Activated CD8-positive, alpha-beta memory T cell treated with anti-CD3 and anti-CD28 coated beads for 1 hour (primary cell): ENCODE measurements at places on chromosomes 2 and 18.

GRCh38 chr18:3649633-3650426 lies 199.9 kb downstream of the TGIF1 start:
- DNase-seq: no peak

GRCh38 chr18:44792456-44793061 lies 111.9 kb downstream of the SETBP1 start:
- DNase-seq: no peak

DNA sequence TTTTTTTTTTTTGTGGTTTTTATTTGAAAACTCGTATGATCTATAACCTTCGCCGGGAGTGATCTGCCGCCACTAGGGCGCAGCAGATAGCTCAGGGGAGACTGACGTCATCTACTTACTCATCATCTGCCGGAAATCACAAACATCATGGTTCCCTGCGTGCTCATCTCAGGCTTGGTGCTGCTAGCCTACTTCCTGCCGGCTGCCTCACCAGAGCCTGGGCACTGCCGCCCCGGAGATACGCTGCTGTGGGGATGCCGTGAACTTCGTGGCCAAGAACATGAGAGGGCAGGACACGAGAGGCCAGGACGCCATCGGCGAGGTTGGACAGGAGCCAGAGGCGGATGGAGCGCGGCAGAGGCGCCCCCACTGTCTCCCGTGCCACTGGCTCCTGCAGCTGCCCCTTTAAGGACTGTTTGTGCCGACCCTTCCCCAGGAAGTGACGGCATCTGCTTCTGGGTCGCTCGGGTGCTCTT lies 68.8 kb downstream of the DOK6 start:
- DNase-seq: peak; percentile 0

GRCh38 chr2:219624565-219624964 lies 2.9 kb upstream of the SLC4A3 start:
- DNase-seq: no peak

- no peak for DNase-seq
These were observed 201.0 kb downstream of the CAMKMT start for GRCh38 chr2:44562737-44563136.
